ENCODE measurements at places on chromosomes 3 and 15. TPM values are rescaled to one million over a fixed set of nuclear protein-coding genes. Genes with fewer than 3 reads are reported as not detected.

SPSB4 gene
- not detected for total RNA-seq

MYO9A gene
- total RNA-seq, result 19.0 TPM

KLF15 gene
- not detected for total RNA-seq

DNA sequence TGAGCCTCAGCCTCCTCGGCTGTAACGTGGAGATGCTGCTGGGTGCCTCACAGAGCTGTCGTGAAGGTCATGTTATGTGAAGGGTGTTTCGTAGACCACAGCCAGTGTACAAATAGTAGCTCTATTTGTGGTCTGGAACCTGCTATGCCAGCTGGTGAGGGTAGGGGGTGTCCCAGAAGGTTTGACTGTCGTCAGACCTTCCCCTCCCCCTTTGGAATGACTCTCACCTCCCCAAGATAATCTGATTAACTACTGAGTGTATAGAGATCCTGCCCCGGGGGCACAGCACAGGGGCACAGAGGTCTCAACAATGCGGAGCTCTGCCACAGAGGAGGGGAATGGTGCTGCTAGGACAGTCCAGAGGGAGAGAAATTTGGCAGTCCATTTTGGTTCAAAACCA, 20.5 kb downstream of the FGD5 start:
- no peaks in the 10 kb centered on the region for H3K36me3 ChIP-seq
- no peak for DNase-seq
- no peak overlapping the region for H3K27ac ChIP-seq
- no peak overlapping the region for H3K4me3 ChIP-seq
- H3K4me1 ChIP-seq, result no peaks in the 10 kb centered on the region
- H3K27me3 ChIP-seq, result peaks cover 16% of the 10 kb centered on the region

GRCh38 chr3:101383156-101383575, 62.8 kb upstream of the IMPG2 start:
- DNase-seq, result no peak
- no peak overlapping the region for H3K4me3 ChIP-seq
- H3K27ac ChIP-seq, result no peak overlapping the region
- peaks cover 20% of the 10 kb centered on the region for H3K36me3 ChIP-seq
